ENCODE measurements at places on chromosomes 12 and 14.
A peak's percentile ranks its signal among the peaks of the same experiment; 100 is the strongest.

DNA sequence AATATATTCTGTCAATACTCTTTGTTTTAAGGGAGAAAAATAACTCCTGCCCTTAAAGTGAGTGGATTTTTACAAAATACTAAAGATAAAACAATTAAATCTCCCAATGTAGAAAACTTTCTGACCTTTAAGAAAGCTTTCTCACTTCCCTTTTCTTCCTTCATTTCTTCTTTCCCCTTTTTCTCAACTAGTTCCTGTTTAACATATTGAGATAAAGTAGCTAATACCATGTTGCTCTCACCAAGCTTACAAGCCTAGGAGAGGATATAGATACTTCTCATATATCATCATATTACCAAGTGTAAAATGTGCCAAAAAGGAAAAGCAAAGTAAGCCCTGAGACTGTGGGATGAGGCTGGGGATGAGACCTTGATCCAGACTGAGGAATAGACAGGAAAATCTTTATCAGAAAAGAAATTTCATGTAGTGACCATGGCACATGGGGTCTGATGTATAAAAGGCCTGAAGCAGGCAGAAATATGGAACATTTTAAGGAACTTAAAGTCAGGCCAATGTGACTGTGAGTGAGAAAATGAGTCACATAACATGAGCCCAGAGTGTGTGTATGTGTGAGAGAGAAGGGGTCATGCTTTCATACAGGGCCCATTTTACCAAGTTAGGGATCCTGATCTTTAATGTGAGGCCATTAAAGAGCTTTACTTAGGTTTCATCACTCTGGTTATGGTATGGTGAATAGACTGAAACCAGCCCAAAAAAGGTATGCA lies 1.6 kb upstream of the RPL10L start:
- no peak for DNase-seq

DNA sequence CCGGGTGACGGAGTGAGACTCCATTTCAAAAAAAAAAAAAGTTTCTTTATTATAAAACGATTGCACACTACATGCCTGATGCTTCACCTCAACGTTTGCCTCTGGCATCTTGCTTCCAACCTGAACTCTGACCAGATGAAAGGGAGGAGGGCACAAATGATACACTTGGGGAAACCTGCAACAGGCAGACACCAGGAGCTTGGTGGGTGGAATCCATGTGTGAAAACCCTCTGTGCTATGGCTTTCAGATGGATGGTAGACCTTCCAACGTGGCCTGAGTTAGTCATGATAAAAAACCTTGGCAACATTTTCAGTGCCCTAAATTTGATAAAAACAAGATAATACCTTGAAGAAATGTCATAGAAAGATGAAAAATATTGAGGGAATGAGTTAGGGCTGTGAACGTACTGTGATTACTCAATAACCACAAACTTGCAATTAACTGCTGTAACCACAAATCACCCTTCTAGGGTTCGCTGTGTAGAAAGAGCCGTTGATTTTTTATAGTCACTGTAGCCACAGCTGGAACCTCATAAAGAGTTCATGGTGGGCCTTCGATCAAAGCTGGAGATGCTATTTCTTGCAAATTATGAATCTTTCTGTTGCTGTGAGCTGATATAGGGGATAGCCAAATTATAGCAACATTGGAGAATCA lies 26.1 kb upstream of the GZMB start:
- no peak for DNase-seq

- DNase-seq = peak; percentile 65
Measured at GRCh38 chr12:4392223-4392742, 12.8 kb upstream of the FGF23 start.

DNA sequence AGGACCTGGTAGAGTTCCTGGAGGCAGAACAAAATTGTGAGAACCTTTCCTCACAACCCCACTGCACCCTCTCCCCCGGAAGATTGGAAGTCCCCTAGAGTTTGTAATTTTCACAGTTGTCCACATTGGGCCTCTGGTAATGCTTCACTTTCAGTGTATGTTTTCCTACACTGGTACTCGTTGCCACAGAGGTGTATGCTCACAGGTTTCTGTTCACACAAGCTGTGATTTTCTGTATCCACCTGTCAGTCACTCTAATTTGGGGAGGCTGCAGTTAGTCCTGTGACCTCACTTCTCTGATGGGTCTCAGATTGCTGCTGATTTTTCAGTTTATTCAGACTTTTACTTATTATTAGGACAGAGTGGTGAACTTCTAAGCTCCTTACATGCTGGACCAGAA lies 66.4 kb upstream of the BMP4 start:
- no peak for DNase-seq

- no peak for DNase-seq
Measured at GRCh38 chr14:69770559-69770958, 3.6 kb downstream of the SRSF5 start.

- no peak for DNase-seq
Measured at GRCh38 chr12:122545855-122546254, 18.8 kb downstream of the KNTC1 start.

DNA sequence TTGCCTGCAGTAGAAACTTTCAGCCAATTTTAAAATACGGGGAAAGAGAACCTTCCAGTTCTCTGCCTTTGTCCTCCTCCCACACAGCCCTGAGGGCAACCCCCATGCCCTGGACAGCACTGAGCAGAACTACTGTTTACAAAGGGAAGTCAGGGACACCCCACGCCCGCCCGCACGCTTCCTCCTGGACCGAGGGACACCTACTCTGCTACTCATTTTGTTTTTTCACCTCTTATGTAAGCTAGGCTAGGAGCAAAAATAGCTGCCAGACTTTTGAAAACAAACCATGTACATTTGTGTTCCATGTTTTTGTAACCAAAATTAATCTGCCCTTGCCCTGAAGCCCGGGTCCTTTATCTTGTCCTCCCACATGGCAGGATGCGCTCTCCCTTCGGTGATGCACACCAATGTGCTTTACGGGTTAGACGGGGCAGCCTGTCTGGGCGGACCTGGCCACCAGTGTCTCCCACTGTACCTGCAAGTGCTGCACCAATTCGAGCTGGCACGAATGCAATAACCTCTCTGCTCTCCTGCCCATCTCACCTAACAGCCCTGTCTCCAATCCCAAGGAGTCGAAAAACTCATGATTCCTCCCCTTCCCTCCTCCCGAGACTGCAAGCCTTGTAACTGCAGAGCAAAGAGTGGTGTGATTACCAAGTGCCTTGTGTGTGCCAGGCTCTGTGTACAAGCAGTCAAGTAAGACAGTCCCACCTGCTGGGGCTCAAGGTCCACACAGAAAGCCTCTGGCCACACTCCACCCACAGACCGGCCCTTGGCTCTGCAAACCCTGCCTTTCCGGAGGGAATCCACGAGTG lies 85.2 kb downstream of the CCDC88C start:
- peak; percentile 66 for DNase-seq

DNA sequence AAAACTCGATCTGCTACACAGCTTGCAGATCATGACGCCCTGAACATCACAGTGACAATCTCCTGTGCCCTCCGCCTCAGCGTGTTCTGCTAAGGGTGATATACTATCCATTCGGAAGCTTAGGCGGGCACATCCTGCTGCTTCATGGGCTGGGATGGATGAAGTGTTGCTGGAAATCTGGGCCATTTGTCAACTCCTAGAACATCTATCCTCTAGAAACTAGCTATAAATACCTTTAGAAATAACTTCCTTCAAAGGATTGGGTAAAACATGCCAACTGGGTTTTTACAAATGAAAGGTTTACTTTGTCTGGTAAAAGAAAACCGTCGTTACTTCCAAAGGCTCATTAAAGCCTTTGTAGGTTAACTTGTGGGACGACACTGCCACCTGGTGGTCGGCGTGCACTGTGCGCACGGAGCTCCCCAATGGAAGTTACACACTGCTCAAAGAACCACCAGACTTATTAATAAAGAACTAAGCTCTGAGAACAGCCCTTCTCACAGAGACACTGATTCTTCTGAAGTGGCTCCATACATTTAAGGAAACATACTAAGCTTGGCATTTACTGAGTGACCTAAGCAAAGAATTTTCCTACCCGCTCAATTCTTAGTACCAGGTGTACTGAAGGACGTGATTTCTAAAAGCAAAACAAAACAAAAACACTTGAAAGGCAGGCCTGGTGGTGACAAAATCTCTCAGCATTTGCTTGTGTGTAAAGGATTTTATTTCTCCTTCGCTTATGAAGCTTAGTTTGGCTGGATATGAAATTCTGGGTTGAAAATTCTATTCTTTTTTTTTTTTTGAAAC lies 21.6 kb upstream of the CACNA2D4 start:
- DNase-seq = peak; percentile 92

- DNase-seq = no peak
Measured at GRCh38 chr14:99717682-99718013, 33.5 kb downstream of the CYP46A1 start.

- no peak for DNase-seq
Measured at GRCh38 chr12:29682088-29682487, 101.7 kb downstream of the TMTC1 start.

GRCh38 chr12:107590413-107590812 lies 95.2 kb upstream of the PWP1 start:
- no peak for DNase-seq

DNA sequence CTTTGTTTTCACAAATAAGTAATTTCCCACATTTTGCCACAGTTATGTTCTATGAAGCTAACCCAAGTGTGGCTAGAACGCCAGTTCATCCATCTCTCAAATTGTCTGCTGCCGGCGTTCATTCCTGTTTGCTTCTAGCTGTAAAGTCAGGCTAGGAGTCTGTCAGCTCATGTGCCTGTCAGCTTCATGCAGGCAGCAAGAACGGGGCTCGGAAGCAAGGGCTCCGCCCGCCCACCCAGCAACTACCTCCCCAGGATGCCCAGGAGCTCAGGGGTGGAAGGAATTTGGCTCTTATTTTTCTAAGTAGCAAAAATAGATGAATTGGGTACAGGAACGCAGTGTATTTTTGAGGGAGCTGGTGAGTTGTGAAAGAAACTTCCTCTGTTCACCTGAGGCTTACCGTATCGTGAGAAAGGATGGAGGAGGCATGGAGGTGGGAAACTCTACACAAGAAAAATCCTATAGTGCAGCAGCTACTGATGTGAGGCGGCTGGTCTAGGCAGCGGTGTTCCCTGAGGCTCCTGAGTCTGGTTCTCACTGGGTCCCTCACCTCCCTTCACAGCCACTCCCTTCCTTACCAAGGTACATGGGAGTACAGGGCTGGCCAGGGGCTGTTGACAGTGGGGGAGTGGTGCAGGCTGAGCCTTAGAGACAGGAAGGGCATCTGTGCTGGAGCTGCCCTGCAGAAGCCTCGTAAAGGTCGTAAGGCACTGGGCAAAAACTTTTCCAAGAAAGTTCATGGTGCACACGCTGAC lies 54.5 kb upstream of the AMN start:
- no peak for DNase-seq

DNA sequence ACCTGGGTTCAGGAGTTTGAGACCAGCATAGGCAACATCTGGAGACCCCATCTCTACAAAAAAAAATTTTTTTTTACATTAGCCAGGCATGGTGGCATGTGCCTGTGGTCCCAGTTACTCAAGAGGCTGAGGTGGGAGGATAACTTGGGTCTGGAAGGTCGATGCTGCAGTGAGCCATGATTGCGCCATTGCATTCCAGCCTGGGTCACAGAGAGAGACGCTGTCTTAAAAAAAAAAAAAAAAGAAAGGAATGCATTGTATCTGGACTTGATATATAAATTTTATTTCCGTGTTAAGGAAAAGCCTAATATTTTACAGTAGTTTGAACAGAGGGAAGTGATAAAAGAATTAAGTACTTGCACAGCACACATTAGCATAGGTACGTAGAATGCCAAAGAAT lies 97.2 kb downstream of the ZC3H14 start:
- no peak for DNase-seq

DNA sequence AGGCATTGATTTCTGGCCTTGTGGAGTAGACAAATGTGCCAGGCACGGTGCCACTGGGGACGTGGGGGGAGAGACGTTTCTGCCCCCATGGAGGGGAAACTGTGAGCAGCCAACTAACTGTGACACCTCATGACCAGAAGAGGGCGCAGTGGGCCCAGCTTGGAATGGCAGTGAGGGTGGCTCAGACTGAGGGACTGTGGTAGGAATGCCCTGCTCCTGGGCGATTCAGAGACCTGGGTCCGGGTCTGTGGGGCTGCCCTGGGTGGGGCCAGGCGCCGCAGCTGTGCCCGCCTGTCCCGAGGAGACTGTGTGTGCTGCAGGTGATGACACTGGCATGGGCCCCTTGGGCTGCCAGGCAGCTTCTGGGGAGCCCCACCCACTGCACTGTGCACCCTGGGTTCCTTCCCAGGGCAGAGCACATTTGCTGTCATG lies 60.6 kb downstream of the SLC25A47 start:
- peak; percentile 74 for DNase-seq

DNA sequence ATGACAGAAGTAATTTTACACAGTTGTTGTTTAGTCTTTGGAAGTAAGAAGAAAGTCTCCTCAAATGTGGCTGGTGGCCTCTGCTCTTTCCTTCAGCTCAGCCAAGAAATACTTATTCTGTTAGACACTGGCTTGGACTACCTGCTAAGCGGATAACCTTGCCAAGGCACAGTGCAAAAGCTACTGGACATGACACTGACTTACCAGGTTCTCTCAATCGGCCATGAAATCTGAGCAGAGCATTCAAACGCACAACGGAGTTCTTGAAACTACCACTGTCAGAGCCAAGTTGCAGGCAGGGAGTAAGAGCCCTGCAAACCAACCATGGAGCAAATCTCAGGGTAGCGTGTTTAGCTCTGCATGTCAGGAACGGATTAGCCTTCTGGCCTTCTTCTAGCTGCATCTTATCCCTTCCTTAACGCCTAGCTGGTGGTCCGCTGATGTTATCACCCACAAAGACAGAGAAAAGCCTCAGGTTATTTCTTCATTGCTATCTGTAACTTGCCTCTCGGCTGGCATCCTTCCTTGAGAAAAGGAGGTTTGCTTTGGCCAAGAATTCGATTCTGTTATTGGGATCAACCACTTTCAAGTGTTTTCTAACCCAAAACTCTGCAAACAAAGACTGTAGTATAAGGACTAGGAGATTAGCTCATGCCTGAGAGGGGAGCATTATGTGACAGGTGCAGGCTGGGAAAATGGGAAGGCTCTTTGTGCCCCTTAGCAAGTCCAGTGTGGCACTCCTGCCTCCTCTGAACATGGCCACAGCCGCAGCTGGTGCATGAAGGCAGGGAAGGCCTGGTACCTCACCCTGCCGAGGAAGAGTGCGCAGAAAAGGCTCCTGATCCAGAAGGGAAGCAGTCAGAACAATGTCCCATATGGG lies 223.4 kb downstream of the GLT1D1 start:
- DNase-seq = no peak

GRCh38 chr14:28764257-28765160 lies 2.1 kb upstream of the FOXG1 start:
- no peak for DNase-seq

DNA sequence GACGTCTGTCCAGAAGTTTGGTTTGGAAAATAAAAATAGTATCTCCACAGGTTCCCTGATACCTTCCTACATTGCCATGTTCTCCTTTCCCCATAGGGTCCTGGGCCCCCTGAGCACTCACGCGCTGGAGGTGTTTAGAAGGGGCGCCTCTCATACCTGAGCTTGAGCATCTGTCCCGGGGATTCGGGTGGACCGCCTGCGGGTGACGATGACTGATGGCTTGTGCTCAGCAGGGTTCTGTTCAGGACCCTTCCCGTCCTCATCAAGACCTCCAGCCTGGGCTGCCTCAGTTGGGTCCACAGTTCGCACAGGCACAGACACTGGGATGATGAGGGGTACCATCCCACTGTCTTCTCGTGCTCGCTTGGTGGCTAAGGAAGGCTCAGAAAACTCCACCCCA lies 22.7 kb upstream of the PNMA1 start:
- DNase-seq = no peak
